ENCODE measurements at places on chromosomes 5 and 9. TPM values are rescaled to one million over a fixed set of nuclear protein-coding genes. Genes with fewer than 3 reads are reported as not detected.

DNA sequence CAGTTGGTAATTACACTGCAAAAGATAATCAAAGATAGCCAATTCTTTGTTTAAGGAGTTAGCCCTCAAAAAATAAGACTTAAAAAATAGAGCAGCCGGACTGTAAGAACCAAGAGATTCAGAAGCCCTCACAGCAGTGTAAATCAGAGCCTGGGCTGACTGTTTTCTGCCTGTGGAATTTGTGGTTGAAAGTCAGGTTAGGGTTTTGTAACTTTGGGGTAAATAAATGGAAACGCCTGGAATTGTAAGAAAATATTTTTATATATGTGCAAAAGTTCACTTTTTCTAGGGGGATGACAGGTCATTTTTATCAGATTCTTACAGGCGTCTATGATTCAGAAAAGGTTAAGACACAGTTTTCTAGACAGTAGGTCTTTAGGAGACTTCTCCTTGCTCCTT lies 35.6 kb downstream of the KLHL3 start:
- H3K27me3 ChIP-seq, result no peaks in the 10 kb centered on the region
- no peak overlapping the region for H3K4me3 ChIP-seq
- peaks cover 22% of the 10 kb centered on the region for H3K4me1 ChIP-seq
- DNase-seq, result no peak
- peaks cover 17% of the 10 kb centered on the region for H3K36me3 ChIP-seq
- no peak overlapping the region for H3K27ac ChIP-seq

The FAT2 gene
- not detected for total RNA-seq

The IRX2 gene
- total RNA-seq, result not detected

- no peaks in the 10 kb centered on the region for H3K36me3 ChIP-seq
- no peak for DNase-seq
- peaks cover 54% of the 10 kb centered on the region for H3K27me3 ChIP-seq
- peaks cover 10% of the 10 kb centered on the region for H3K4me1 ChIP-seq
These were observed 545 bp upstream of the CTSV start for GRCh38 chr9:97039514-97039860.

The BRD3 gene
- total RNA-seq, result 29.3 TPM

DNA sequence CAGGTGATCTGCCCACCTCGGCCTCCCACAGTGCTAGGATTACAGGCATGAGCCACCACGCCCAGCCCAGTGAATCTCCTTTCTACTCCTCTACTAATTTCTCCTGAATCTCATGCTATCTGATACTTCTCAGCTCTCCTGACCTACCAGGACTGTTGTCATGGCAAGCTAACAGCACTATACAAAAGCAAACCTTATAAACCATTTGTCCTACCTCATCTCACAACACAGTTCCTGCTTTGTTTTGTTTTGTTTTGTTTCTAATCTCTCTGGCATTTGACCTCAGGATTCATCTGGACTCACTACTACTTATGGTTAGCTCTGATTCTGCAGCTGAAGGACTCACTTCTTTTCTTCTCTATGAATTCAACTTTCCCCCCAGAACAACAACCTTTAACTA lies 734.8 kb downstream of the TLE1 start:
- H3K4me1 ChIP-seq, result no peaks in the 10 kb centered on the region
- no peak overlapping the region for H3K27ac ChIP-seq
- DNase-seq, result no peak
- H3K4me3 ChIP-seq, result no peak overlapping the region
- no peaks in the 10 kb centered on the region for H3K36me3 ChIP-seq
- H3K27me3 ChIP-seq, result no peaks in the 10 kb centered on the region

GRCh38 chr5:110070836-110071235 lies 381.1 kb downstream of the MAN2A1 start:
- no peak overlapping the region for H3K27ac ChIP-seq
- no peaks in the 10 kb centered on the region for H3K27me3 ChIP-seq
- DNase-seq, result no peak
- peaks cover 4% of the 10 kb centered on the region for H3K4me1 ChIP-seq

DNA sequence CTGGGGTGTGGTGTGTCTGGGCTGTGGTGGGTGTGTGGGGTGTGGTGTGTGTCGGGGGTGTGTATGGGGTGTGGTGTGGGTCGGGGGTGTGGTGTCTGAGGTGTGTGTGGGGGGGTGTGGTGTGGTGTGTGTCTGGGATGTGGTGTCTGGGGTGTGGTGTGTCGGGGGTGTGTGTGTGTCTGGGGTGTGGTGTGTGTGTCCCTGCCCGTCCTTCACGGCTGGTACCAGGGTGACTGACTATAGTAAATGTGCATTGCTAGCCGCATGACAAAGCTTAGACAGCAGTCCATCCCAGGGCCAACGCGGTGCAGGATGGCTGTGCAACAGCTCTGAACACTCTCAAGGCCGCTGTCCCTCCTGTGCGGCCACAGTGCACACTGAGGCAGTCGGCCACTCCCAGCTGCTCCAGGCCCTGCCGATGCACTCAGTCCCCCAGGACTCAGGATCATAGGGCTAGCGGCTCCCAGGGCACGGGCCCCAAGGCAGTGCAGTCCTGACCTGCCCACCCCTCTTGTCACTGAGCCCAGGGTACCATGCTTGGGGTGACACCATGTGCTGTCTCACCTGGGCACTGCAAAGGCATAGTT lies 54.0 kb downstream of the SECISBP2 start:
- H3K4me1 ChIP-seq, result peaks cover 48% of the 10 kb centered on the region
- peaks cover 22% of the 10 kb centered on the region for H3K36me3 ChIP-seq
- no peak overlapping the region for H3K4me3 ChIP-seq
- peak; percentile 55 for DNase-seq

The IL17B gene
- not detected for total RNA-seq

The HMMR gene
- 74.7 TPM for total RNA-seq

The ANKRD18B gene
- 2.1 TPM for total RNA-seq

The NREP gene
- total RNA-seq, result 4.8 TPM

DNA sequence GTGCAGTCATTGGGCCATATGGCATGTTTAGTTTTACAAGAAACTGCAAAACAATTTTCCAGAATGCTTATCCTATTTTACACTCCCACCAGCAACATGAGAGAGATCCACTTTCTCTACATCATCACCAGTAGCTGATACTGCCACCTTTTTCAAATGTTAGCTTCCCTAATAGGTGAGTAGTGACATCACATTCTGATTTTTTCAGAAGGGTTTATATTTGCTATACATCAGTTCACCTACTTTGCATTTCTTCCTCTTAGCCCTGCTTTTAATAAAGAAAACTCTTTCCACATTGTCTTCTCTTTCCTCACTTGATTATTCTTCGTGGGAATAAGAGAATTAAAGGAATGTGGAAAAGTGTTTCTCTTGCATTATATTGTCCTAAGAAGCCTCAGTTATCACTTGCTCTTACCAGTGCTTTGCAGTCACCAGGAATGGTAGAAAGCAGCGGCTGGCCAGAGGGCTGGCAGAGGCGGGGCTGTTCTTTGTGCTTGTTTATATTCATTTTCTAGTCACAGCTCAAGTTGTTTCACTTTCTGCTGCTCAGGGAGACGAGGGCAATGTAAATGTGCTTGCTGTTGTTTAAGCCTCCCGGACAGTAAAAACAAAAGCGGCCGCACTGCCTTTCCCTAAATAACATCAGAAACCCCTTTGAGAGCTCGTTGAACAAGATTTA lies 164.8 kb downstream of the HSD17B3 start:
- peaks cover 22% of the 10 kb centered on the region for H3K4me1 ChIP-seq
- no peak overlapping the region for H3K27ac ChIP-seq
- H3K36me3 ChIP-seq, result no peaks in the 10 kb centered on the region
- peak; percentile 32 for DNase-seq
- no peak overlapping the region for H3K4me3 ChIP-seq

DNA sequence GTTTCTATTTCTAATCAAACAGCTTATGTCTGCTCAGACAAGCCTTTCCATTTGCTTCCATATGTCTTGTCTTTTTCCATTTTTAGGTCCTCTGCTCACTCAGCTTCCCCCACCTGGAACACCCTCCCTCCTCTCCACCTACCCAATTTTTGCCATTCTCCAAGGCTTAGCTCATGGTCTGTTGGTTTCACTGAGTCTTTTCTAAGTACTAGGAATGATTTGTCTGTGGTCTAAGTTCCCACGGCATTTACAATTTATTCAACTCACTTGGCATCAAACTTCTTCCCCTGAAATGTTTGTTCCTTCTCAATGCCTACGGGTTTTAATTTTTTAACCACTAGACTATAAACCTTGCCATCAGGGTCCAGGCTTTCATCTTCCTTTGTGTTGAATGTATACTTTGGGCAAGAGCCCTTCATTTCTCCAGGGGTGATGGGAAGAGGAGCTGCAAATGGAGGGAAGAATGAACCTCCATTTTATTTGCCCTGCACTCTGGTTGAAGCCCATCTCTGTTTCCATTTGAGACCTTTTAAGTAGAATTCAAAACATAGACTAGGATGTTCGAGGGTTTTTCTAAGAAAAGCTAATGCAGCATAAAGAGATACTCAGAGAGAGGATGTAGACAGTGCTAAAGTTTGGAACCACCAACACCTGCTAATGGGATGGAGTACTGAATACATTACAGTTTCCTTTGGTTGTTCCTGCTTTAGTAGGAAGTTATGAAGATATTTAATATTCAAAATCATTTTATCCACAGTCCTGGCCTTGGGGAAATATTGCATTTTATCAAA lies 104.0 kb downstream of the PTTG1 start:
- H3K36me3 ChIP-seq, result no peaks in the 10 kb centered on the region
- no peak overlapping the region for H3K27ac ChIP-seq
- H3K4me1 ChIP-seq, result peaks cover 6% of the 10 kb centered on the region
- no peak overlapping the region for H3K4me3 ChIP-seq
- DNase-seq, result no peak

The C9orf43 gene
- 0.40 TPM for total RNA-seq

- DNase-seq, result no peak
- H3K4me3 ChIP-seq, result peak overlapping the region; percentile 50
- peaks cover 24% of the 10 kb centered on the region for H3K36me3 ChIP-seq
These were observed 14.4 kb downstream of the GLRX start for GRCh38 chr5:95808013-95808685.

DNA sequence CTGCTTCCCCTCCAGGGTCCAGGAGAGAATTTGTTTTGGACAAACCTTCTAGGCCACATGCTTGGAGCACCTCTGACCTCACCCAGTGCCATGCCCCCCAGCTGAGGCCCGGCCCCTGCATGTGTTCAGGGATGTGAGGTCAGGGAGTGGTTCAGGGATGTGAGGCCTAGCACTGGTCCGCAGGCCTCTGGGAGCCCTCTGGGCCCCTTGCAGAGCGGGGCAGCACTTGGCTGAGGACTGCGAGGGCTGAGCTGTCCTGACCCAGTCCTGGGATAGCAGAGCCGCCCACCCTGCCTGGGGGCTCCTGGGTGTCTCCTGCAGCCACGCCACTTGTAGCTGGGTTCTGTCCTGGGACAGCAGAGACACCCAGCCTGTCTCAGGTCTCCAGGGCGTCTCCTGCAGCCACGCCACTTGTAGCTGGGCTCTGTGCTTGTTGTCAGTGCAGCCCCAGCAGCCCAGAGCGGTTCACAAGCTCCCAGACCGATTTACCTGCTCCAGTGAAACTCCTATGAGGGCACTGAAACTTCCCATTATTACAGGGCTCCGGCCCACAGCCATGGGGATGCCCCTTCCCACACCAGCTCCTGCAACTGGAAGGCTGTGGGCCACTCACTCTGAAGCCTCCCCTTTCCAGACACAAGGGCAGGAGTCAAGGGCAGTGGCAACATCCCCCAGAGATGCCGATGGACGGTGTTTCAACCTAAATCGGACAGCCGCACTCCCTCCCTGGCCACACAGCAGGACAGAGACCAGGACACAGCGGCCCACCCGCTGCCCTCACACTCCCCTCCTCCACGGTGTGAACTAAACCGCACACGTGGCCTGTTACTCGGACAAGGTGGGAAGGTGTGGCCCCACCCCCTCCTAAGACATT lies 5.4 kb upstream of the CEP72 start:
- H3K4me1 ChIP-seq, result peaks cover 13% of the 10 kb centered on the region
- H3K36me3 ChIP-seq, result no peaks in the 10 kb centered on the region
- no peak overlapping the region for H3K4me3 ChIP-seq
- H3K27ac ChIP-seq, result no peak overlapping the region
- no peak for DNase-seq
- H3K27me3 ChIP-seq, result no peaks in the 10 kb centered on the region

GRCh38 chr9:34380511-34381315 lies 4.0 kb upstream of the MYORG start:
- H3K4me3 ChIP-seq, result peak overlapping the region; percentile 80
- DNase-seq, result peak; percentile 85
- peaks cover 40% of the 10 kb centered on the region for H3K4me1 ChIP-seq
- H3K36me3 ChIP-seq, result no peaks in the 10 kb centered on the region
- H3K27me3 ChIP-seq, result peaks cover 12% of the 10 kb centered on the region

The GPR150 gene
- 1.7 TPM for total RNA-seq

The PAPPA gene
- total RNA-seq, result not detected

- peaks cover 17% of the 10 kb centered on the region for H3K27me3 ChIP-seq
- H3K36me3 ChIP-seq, result no peaks in the 10 kb centered on the region
- DNase-seq, result no peak
- H3K27ac ChIP-seq, result no peak overlapping the region
- H3K4me3 ChIP-seq, result no peak overlapping the region
These were observed 61.3 kb upstream of the NR4A3 start for GRCh38 chr9:99760421-99760820.

DNA sequence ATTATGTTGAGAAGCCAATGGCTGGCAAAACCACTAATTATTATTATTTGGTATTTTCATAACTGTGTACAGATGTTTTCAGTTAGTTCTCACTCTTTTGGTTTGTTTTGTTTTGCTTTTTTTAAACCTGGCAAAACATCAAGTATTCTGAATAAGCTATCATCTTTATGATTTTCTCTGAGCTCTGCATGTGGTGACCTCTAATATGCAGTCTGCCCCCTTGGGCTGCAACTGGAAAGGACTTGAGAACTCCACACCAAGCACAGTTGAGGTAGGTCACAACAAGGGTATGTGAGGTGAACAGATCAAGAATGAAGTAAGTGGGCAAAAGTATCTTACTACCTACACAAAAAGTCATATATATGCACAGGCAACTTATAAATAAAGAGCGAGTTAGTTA lies 202.2 kb downstream of the NFIB start:
- no peaks in the 10 kb centered on the region for H3K36me3 ChIP-seq
- H3K27me3 ChIP-seq, result no peaks in the 10 kb centered on the region
- no peaks in the 10 kb centered on the region for H3K4me1 ChIP-seq
- no peak overlapping the region for H3K4me3 ChIP-seq

DNA sequence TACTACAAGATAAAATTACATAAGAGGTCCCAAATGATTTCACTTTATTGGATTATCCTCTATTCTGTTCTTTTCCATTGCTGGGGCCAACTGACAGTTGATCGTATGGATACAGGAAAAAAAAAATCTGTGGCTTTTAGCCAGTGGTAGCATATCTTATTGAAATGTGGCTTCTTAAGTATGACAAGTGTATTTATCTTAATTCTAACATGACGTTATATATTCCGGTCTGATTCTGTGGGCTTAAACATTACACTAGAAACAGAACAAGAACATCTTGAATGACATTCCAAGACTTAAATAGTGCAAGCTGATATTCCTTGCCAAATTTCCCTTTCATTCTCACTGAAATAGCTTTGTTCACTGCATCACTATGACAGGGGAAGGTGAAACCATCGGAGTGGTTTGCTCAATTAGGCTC lies 117.9 kb downstream of the INSYN2B start:
- no peaks in the 10 kb centered on the region for H3K27me3 ChIP-seq
- peaks cover 19% of the 10 kb centered on the region for H3K4me1 ChIP-seq
- no peak overlapping the region for H3K4me3 ChIP-seq

The TRIM14 gene
- 101 TPM for total RNA-seq

The NAA35 gene
- 22.0 TPM for total RNA-seq

Data from activated CD4-positive, alpha-beta memory T cell treated with anti-CD3 and anti-CD28 coated beads, Interleukin-2, amount 10 ng/mL, durations not matched to agents 7 days and 5 days (primary cell).